Stimulated activated CD4-positive, alpha-beta T cell treated with anti-CD3 and anti-CD28 coated beads, Interleukin-15, amount 100 ng/mL, for 24 hours (primary cell): ENCODE measurements at places on chromosomes 7 and 10.

GRCh38 chr7:16268821-16269768 is 152.2 kb downstream of the CRPPA start:
- no peak for DNase-seq

GRCh38 chr10:85138046-85138445 is 809.7 kb downstream of the CCSER2 start:
- DNase-seq, result no peak

- no peak for DNase-seq
These were observed 57.3 kb upstream of the CAPZA2 start for GRCh38 chr7:116805100-116805544.

- no peak for DNase-seq
These were observed 46.7 kb upstream of the TEX47 start for GRCh38 chr7:88842201-88842600.

DNA sequence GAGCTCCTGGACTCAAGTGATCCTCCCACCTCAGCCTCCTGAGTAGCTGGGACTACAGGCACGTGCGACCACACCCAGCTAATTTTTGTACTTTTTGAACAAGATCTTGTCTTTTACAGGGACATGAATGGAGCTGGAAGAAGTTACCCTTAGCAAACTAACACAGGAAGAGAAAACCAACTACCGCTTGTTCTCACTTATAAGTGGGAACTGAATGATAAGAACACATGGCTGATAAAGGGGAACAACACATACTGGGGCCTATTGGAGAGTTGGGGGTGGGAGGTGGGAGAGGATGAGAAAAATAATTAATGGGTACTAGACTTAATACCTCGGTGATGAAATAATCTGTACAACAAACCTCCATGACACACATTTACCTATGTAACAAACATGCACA is 70.9 kb upstream of the INHBA start:
- no peak for DNase-seq

- DNase-seq, result no peak
These were observed 44.9 kb downstream of the CCDC71L start for GRCh38 chr7:106615808-106616707.

GRCh38 chr10:17113889-17114540 is 15.6 kb downstream of the CUBN start:
- peak; percentile 17 for DNase-seq

DNA sequence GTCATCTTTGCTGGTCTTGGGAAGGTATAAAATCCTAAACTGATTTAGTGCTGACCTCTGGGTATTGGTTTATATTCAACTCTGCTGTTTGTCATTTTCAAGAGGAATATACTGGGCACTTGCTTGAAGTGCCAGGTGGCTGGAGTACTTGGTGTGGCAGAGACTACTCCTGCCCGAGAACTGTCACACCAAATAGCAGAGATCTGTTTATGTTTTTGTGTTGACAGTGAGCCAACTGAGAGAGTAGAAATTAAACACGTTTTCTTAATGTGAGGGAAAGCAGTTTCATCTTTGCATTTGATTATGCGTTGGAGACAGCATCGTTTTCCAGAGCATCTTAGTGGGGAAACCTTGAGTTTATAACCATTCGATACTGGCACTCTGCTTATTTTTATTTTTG is 174.4 kb downstream of the CDCA7L start:
- DNase-seq, result no peak

DNA sequence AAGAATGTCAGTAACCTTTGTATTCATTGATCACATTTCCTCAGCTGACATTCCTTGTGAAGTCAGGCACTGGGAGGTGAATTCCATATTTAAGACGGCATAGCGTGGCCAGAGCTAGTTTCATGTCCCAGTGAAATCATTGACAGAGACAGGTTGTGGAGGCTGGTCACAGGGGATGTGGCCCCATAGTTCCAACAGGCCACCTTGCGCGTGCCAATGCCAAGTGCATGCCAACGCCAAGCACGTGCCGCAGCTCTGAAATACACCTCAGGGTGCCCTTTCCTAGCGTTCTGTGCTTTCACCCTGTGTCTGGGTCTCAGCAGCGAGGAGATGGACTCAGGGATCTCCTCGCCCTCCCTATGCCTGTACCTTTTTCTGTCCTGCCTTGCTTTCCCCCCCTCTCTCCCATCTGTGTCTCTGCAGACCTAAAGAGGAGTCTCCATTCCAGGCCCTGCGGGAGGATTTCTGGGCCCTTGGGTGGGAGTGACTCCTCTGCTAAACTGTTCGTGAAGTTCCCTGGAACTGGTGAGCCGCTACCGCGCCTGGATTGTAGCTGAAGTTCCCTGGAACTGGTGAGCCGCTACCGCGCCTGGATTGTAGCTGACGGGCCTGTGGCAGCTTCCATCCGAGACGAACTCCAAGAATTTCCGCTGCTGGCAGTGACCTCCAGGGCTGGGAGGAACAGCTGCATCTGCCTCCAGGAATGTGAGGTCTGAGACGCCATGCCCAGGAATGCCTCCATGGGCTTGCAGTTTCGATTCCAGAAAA is 19.7 kb downstream of the AQP1 start:
- DNase-seq, result no peak

DNA sequence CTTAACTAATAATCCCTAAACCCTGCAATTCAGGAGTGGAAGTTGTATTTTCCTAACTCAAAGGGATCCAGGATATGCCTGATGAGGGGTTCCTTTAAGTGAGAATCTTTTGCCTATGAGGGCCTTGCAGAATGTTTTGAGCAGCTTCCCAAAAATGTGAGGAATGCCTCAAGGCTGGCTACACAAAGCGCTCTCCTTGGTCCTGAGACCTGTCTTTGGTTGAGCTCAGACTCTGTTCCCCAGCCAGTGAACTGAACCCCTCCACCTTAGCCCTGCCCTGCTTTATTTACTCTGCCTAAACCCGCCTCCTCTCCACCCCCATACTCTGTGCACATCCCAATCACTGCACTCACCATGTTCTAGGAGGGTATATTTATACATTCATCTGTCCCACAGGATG is 108.6 kb downstream of the NRCAM start:
- no peak for DNase-seq

GRCh38 chr10:2981361-2981801 is 86.0 kb upstream of the PFKP start:
- no peak for DNase-seq

DNA sequence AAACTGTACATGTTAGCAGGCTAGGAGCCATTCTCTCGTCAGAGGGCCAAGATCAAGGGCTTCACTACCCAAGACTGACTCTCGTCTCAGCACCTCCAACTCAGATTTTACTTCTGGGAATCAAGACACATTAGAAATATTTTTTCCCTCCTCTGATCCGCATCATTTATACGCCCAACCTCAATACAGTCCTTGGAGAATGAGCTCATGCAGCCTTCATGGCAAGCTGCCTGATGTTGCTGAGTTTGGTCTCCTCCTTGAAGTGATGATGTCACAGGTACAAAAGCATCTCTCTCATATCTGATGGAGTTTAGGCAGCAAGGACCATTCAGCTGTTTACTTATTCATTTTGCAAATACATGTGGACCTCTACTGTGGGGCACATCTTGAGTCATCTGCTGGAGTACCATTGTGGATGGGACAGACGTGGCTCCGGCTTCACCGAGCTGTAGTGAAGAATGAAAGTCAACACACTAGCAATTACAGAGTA is 114.0 kb downstream of the BMPER start:
- no peak for DNase-seq

DNA sequence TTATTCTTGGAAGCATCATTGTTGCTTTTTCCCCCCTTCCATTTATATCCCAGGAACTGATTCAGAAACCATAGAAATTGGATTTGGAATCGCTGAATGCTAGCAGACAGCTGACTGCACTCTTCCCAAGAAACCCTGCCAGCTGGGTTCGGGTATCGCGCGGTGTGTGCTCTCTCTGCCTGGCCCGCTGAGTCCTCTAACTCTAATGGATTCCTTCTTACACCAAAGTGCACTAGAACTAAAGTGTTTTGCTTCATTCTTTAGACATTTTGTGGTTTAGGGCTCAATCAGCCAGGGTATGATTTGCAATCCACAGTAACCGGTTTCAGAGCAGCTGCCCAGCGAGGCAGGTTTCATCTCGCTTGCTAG is 92.2 kb downstream of the EGFR start:
- DNase-seq, result no peak

GRCh38 chr7:64907641-64908326 is 4.7 kb downstream of the ZNF273 start:
- DNase-seq, result no peak

DNA sequence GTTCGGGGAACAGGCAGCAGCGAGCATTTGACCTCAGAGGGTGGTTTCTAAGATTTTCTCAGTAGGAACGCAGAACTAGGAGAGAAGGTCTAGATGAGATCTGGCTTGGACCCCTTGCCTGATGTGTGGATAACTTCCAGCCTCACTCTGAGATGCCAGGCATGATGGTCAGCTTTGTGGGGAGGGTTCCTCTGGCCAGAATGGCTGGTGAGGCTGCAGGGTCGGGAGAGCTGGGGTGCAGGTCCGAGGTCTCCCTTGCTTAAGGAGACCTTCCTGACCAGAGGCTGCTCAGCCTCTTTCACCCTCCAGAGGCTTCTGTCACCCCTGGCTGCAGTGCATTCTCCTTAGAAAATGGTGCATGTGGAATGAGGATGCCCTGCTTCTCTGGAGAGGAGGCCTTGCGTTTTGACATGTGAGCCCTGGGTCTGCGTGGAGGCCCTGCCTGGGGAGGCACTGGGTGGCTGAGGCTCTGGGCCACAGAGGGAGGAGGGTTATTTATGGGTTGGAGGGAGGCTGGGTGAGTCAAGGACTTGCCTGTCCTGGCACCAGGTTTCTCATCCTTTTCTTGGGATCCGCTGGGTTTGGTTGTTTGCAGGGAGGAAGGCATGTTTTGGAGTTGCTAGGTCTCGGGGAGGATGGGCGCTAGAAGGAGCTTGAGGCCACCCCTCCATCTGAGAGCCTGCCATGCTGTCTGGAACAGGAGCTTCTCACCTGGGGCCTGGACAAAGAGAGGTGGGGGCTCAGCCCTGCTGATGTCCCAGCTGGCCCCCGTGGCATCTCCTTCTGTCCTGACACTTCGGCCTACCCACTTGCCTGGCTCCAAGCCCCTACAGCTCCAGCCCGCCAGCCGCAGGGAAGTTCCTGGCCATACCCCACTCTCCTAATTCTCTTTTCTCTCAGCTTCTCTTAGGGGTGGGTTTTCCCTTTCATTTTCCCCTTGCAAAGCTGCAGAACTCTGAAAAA is 3.9 kb downstream of the FAM241B start:
- DNase-seq, result no peak

DNA sequence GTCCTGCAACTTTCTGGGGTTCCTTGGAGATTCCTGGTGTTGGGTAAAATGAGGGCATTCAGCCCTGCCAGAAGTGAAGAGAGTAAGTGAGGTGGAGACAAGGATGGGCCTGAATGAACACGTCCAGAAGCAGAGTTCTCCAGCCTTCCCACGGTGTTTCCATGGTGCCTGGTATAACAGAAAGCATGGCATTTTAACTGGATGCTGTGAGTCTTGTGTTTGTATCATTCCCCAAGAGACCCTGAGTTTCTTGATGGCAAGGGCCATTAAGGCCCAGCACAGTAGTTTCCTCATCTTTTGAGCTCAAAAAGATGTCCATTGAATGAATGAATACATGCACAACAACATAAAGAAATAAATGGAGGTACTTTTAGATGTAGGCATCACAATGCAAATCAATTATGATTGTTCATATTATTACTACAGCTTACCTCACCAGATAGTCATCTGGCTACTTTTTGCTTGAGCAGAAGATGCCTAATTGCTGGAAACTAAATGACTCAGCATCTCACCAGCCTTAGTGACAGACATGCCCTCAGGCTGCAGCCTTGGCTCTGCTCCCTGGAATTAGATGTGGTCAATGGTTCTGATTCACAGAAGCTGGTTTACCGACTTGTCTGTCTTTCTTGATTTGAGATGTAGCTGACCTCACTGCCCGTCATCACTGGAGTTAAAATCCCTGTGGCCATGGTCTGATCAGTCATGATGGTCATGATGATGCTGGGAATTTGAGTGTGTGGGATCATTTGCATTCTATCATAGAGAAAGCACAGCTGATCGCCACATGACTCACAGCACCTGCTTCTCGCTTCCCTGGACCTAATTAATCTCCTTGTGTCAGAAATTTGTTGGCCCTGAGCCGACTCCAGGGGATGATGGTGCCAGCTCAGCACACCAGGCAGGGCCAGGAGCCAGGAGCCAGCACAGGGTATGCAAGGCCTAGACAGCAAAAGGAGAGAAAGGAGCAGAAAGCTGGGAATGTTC is 83.9 kb downstream of the CXCL12 start:
- no peak for DNase-seq

- DNase-seq, result no peak
These were observed 461.9 kb downstream of the KCNMA1 start for GRCh38 chr10:77175631-77176222.

DNA sequence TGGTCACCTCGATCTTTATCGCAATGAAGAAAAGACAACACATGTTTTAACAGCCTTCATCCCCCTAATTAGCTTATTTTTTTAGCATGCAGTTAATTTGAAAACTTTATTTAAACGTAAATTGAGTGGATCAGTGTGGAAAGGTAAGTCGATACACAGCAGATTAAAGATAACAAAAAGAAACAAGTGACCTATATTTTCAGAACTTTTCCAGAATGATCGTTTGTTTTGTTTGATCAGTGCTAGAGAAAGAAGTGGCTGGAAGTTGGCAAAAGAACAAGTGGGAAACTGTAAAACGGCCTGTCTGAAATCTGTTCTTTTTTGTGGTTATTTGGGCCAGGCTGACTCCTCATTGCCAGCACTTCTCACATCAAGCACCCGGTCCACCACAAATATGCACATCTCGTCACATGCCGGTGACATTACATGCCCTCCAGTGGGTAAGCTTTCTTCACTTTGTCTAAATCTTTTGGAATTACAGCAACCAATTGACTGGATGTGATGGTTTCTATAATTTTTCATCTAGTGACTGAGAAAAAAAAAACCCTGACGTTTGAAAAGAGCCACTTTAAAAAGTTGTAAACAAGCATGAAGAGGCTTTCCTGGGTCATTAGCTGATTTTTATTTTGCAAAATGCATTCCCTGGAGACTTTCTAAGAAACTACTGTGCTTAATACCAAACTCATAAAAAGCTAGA is 33.2 kb downstream of the C7orf33 start:
- DNase-seq, result no peak

DNA sequence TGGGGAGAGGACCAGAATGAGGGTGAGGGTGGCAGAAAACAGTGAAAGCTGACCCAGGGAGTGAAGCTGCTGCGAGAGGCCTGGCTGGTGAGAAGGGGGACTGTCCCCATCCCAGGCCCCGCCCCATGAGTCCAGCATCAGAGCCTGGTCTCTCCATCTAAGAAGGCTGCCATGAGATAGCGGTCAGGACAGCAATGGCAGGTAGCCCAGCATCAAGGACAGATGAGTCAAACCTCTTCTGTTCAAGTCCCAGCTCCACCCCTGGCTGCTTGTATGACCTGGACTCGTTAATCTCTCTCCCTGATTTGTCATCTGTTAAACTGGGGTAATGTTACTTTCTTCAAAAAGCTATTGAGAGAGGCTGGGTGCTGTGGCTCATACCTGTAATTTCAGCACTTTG is 22.2 kb downstream of the GPNMB start:
- no peak for DNase-seq

- DNase-seq, result no peak
These were observed 47.2 kb upstream of the AKR1E2 start for GRCh38 chr10:4778761-4779160.

- DNase-seq, result no peak
These were observed 35.8 kb downstream of the MINDY3 start for GRCh38 chr10:15824498-15824897.

- no peak for DNase-seq
These were observed 134.6 kb downstream of the SEMA3A start for GRCh38 chr7:84060000-84060399.

- DNase-seq, result no peak
These were observed 5.9 kb downstream of the MGMT start for GRCh38 chr10:129472696-129473555.
